ENCODE measurements at places on chromosomes 3 and 15.

DNA sequence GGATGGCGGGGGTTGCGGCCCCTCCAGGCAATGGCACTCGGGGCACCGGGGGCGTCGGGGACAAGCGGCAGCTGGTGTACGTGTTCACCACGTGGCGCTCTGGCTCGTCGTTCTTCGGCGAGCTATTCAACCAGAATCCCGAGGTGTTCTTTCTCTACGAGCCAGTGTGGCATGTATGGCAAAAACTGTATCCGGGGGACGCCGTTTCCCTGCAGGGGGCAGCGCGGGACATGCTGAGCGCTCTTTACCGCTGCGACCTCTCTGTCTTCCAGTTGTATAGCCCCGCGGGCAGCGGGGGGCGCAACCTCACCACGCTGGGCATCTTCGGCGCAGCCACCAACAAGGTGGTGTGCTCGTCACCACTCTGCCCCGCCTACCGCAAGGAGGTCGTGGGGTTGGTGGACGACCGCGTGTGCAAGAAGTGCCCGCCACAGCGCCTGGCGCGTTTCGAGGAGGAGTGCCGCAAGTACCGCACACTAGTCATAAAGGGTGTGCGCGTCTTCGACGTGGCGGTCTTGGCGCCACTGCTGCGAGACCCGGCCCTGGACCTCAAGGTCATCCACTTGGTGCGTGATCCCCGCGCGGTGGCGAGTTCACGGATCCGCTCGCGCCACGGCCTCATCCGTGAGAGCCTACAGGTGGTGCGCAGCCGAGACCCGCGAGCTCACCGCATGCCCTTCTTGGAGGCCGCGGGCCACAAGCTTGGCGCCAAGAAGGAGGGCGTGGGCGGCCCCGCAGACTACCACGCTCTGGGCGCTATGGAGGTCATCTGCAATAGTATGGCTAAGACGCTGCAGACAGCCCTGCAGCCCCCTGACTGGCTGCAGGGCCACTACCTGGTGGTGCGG lies 1.9 kb downstream of the CHST2 start:
- peak; percentile 66 for DNase-seq

DNA sequence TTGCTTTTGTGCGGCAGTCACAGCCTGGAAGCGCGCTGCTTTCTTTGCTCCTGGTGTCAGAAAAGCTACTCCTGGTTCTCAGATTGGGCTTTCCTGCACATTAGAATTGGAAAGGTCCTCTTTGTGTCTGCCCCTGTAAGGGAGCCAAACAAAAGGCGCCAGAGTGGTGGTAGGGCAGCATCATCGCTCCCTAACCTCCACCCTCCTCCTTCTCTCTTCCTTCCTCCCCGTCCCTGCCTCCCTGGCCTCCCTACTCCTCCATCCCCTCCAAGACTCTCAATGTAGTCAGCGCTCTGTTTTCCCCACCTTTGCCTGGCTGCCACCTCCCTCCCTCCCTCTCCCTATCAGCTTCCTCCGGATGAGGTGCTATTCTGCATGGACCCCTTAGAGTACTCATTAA lies 65.3 kb downstream of the SH3GL3 start:
- no peak for DNase-seq

- DNase-seq, result no peak
These were observed 770 bp downstream of the TBC1D5 start for GRCh38 chr3:17741621-17742101.

DNA sequence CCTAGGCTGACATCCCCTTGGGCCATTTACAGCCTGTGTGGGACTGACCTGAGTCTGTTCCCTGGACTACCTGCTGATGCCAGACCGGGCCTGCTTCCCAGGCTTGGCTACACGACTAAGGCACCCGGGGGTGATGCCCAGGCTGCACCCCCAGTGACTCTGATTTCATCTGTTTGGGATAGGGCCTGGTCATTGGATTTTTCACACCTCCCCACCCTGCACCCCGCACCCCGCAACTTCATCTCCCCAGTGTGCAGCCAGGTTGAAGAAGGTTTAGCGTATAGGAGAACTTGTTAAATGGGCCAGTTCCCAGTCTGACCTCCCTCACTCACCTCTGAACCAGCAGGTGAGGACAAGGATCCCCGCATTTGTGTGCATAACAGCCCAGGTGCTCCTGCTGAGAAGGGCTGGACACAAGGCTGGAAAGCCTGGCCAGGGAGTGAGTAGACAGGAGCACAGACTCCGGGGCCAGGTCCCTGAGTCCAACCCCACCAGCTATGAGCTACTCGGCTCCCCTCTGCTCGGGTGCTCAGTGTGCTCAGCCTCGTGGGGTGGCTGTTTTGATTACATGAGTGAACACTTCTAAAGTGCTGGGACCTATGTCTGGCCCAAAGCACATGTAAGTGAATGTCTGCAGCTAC lies 18.5 kb downstream of the SLC6A20 start:
- DNase-seq, result no peak

GRCh38 chr3:40908612-40909011 lies 290.7 kb upstream of the CTNNB1 start:
- DNase-seq, result no peak

- DNase-seq, result no peak
These were observed 18.2 kb upstream of the CEMIP start for GRCh38 chr15:80760960-80761359.

GRCh38 chr3:174640932-174641331 lies 218.2 kb upstream of the NAALADL2 start:
- DNase-seq, result no peak

DNA sequence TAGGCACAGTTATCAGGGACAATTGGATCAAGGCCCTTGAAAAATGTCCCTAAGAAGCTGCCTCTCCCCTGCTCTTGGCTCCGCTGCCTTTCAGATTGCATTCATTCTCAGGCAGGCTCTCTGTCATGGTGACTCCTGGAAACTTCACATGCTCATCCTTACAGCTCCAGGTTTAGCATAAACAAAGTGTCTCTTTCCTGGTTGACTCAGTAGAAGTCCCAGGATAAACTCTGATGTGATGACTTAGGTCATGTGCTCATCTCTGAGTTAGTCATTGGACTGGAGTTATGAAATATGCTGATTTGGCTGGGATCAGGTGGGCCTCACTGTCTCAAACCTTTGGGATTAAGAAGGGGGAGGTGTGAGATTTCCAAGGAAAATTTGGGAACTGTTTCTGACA lies 243.8 kb downstream of the ZNF621 start:
- DNase-seq, result peak; percentile 24

- DNase-seq, result no peak
These were observed 61.0 kb downstream of the BOC start for GRCh38 chr3:113272385-113272779.

DNA sequence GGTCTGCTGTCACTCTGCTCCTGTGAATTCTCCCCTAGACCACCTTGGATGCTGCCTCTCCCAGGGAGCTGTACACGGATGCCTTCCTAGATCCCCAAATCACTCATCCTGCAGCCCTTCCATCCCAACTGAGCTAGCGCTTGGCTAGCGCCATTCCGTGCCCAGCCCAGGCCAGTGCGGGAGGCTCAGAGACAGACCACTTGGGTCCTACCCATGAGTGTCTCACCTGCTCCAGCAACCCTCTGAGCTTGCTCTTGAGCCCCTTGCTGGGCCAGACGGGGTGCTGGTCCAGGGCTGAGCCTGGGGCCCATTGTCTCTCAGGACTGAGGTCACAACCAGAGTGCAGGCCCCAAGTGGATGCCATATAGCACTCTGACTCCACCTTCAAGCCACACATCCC lies 17.7 kb downstream of the SH2D7 start:
- no peak for DNase-seq

DNA sequence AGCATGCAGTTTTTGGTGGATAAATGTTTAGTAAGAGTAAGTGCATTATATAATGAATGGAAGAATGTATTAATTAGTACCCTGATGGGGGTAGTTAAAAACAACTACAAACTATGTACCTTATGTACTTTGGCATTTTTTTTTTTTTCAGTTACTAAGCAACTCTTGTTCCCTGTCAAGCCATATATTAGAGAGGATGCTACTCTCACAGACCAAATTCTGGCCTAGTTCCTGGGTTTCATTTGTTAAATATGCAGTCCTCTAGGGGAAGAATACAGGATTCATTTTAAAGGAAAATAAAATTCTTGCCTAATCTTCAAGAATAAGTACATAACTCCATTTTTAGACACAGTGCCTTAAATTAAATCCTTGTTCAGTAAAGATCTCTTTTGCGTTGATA lies 16.9 kb downstream of the FAM98B start:
- no peak for DNase-seq

- no peak for DNase-seq
These were observed 33.6 kb upstream of the ZBTB38 start for GRCh38 chr3:141334627-141335250.

- peak; percentile 90 for DNase-seq
These were observed 40.7 kb upstream of the LMCD1 start for GRCh38 chr3:8460815-8461456.

DNA sequence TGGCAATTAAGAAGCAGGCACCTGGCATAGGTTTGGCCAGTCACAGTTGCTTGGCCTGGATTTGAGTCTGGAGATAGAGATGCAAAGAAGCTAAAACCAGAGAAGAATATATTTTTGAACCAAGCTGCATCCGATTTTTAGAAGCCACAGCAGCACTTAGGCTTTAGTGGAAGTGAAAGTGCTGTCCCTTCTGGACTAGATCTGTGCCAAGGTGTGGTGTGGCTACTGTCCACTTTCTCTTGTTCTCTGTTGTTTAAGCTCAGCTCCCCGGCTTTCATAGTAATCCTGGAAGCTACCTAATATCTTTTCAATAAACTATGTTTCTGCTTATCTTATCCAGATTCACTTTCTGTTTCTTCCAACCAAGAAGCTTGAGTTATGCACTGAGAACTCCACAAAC lies 183.4 kb upstream of the THRB start:
- no peak for DNase-seq

Measured in fibroblast of upper back skin (primary cell).